GM12865 (cell line): ENCODE measurements at places on chromosomes 1 and 21.

GRCh38 chr1:115090540-115090939, 1.2 kb upstream of the TSPAN2 start:
- no peak for DNase-seq

DNA sequence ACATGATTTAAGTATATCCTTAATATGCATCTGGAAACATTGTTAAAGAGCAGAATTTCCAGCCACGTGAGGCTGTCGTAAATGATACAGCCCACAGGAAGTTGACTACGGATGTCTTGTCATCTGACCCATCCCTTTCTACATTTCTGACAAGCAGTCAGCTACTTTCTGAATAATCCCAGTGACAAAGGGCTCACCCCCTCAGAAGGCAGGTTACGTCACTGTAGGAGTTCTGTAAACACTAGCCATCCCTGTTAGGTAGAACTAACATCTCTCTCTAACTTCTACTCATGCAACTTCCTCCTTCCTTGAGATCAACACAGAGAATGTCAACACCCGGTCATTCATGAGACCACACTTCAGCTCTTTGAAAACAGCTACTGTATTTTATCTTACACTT, 259.2 kb downstream of the GREM2 start:
- no peak for DNase-seq

DNA sequence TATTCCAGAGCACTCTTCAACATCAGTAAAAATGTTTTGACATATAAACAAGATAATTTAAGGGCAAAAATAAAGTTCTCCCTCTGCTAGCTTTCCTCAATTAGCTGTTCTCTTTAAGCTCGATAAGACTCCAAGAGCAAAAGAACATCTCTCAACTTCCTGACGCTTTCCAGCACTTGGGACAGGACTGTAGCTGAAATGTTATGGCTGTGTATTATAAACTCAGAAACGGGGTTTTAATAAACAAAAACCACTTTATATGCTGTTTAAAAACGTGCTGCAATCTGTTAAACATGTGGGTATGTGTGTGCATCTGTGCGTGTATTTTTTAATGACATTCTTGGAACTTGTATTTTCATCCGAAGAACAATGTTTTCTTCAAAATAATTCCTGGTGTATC, 71.5 kb upstream of the RGS2 start:
- DNase-seq = no peak

DNA sequence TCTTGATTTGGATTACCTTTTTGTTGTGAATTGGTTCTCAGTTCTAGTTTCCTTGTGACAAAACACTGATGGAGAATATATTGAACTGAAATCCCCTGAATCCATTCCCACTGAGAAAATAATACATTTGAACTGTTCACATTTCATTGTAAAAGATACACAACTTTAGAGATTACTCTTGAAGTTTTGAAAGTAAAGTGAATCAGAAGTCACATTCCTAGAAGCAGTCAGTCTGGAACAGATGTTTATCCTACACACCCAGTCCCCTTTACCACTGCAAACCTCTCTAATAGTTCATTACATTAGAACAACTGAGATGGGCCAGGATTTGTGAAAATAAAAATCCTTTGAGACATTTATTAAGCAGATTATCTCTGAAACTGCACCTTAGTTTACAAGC, 3.4 kb downstream of the RERE start:
- DNase-seq = no peak

GRCh38 chr1:116891396-116892079, 18.2 kb upstream of the PTGFRN start:
- no peak for DNase-seq
